Neuronal stem cell (in vitro differentiated cells): ENCODE measurements at places on chromosomes 2 and 18.

DNA sequence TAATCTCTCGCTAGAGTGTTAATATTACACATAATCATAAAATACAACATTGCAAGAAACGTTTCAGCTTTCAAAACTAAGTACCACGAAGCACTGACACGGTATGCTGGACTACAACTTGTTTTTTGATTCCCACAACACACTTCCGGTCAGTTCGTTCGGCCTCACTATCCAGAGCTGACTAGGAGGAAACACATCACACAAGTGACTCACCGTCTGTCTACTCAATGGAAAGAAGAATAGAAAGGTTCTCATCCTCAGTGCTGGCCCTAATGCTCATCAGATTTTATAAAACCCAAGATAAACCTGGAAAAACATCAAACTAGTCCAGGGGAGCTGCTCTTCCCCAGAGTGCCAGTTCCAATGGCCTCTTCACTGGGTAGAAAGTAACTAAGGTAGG is 42.9 kb downstream of the ZNF385B start:
- peaks cover 2% of the 10 kb centered on the region for H3K36me3 ChIP-seq
- peaks cover 13% of the 10 kb centered on the region for H3K4me1 ChIP-seq
- H3K27me3 ChIP-seq: no peaks in the 10 kb centered on the region
- H3K27ac ChIP-seq: no peak overlapping the region
- no peak for DNase-seq

DNA sequence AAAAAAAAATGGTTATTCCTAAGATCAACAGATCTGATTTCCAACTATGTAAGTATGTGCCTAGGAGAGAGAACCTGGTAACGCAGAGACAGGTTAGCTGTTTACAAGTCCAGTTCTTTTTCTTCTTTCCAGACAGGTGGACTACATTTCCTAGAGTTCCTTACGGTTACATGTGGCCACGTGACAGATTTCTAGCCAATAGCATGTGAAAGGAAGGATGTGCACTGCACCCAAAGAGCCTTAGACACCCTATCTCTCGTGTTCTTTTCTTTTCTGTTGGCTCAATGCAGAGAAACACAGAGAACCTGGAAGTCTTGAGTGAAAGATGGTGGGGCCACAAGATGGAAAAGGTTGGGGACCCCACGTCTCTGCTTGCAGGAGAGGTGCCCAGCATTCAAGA is 375.9 kb downstream of the TNS1 start:
- H3K27me3 ChIP-seq: no peaks in the 10 kb centered on the region
- no peak for DNase-seq
- H3K4me3 ChIP-seq: no peak overlapping the region
- H3K27ac ChIP-seq: no peak overlapping the region
- no peaks in the 10 kb centered on the region for H3K36me3 ChIP-seq
- H3K4me1 ChIP-seq: peaks cover 9% of the 10 kb centered on the region

DNA sequence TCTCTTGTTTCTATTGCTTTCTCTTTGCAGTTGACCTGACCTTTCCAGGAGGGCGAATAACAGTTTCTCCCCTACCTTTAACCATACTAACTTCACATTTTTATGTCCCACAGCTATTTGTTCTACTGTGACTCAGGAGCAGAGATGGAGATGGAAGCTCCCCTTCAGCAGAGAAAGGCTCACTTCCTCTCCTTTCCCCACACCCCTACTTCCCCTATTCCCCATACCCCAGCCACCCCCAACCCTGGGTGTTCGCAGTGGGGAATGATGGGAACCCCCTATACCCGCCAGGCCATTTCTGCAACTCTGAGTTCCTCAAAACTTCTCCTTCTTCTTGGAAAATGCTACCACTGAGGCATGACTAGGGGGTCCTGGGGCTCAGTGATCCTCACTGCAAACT is 285.4 kb upstream of the MGAT5 start:
- DNase-seq: no peak
- no peaks in the 10 kb centered on the region for H3K4me1 ChIP-seq
- no peaks in the 10 kb centered on the region for H3K27me3 ChIP-seq
- no peak overlapping the region for H3K27ac ChIP-seq
- H3K36me3 ChIP-seq: no peaks in the 10 kb centered on the region

DNA sequence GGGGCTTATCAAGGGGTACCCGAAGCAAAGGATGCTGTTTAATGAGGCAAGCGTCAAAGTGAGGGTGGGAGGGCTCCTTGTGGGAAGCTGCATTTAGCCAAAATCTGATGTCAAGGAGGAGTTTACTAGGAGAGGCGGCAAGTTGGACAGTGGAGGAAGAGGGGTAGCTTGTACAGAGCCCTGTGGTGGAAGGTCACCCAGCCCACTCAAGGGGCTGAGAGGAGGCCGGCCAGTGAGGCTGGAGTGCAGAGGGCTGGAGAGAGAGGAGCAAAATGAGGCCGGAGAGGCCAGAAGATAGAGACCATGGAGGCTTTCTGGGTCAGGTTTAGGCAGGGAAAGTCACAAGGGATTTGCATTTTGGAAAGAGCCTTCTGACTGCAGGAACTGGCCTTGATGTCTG is 49.5 kb downstream of the ASB1 start:
- no peaks in the 10 kb centered on the region for H3K36me3 ChIP-seq
- H3K27me3 ChIP-seq: no peaks in the 10 kb centered on the region
- DNase-seq: no peak

- H3K27ac ChIP-seq: no peak overlapping the region
- no peaks in the 10 kb centered on the region for H3K27me3 ChIP-seq
- H3K4me3 ChIP-seq: no peak overlapping the region
- H3K36me3 ChIP-seq: peaks cover 44% of the 10 kb centered on the region
- peaks cover 2% of the 10 kb centered on the region for H3K4me1 ChIP-seq
- DNase-seq: no peak
Measured at GRCh38 chr2:218746960-218747359, 35.0 kb upstream of the CYP27A1 start.

- peaks cover 2% of the 10 kb centered on the region for H3K4me1 ChIP-seq
- no peak overlapping the region for H3K27ac ChIP-seq
- DNase-seq: no peak
- no peaks in the 10 kb centered on the region for H3K36me3 ChIP-seq
Measured at GRCh38 chr2:26483516-26483915, 5.6 kb upstream of the OTOF start.

- peaks cover 3% of the 10 kb centered on the region for H3K4me1 ChIP-seq
- no peak for DNase-seq
- H3K36me3 ChIP-seq: peaks cover 16% of the 10 kb centered on the region
- no peaks in the 10 kb centered on the region for H3K27me3 ChIP-seq
Measured at GRCh38 chr2:130371723-130372054, 15.8 kb downstream of the PTPN18 start.
